Mucosa of gallbladder (tissue), 1 donor: ENCODE measurements at places on chromosomes 3 and 15.

DNA sequence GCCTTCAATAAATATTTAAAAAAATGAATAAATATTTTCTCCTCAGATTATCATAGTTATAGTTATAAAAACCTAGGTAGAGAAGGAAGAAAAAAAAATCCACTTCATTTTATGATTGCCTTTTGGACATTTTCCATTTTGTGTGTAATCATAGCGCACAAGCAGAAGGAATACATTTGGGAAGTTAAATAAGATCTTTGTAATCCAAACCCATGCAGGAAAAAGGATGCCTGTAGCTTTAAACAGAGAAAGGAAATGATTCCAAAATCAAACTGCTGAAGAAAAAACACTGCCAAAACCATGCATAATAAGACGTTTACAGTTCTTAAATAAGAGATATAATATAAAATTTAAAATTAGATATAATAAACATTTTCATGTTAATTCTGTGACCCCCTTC lies 7.4 kb upstream of the CCDC54 start:
- DNase-seq = no peak

- DNase-seq = no peak
Measured at GRCh38 chr3:62592408-62592807, 219.1 kb upstream of the FEZF2 start.

DNA sequence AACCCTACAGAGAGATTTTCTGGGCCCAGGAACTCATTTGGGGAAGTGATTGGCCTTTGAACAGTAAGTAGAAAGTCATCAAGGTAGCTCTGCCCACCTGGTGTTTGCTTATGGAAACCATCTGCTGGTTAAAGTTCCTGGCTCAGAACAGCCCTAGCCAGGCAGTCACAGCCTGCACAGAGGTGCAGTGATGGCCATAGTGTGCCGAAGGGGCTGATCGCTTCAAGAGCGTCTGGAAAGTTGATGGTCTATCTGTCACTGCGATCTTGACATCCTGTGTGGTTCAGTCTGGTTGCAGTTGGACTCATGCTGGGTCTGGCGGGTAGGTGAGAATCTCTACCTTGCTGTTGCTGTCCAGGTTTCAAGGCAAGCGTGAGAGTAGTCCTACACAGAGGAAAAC lies 151.6 kb downstream of the SLCO3A1 start:
- DNase-seq = no peak

- DNase-seq = no peak
Measured at GRCh38 chr15:91318931-91319330, 218.9 kb downstream of the SV2B start.

- DNase-seq = no peak
Measured at GRCh38 chr3:52839268-52839575, 4.4 kb upstream of the MUSTN1 start.

DNA sequence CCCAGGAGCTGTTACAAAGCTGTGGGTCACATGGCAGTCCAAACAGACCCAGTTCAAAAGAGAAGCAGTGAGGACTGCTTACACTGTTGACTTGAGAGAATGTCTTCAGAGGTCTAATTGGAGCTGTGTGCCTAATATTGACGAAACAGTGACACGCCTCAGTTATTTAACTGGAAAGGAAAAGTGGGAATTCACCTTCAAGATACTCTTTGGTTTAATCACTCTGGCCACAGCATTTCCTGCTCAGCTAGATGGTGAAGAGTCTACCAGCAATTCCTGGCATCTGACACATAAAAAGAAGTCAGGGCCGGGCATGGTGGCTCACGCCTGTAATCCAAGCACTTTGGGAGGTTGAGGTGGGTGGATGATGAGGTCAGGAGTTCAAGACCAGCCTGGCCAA lies 326.4 kb downstream of the SV2B start:
- DNase-seq = no peak

DNA sequence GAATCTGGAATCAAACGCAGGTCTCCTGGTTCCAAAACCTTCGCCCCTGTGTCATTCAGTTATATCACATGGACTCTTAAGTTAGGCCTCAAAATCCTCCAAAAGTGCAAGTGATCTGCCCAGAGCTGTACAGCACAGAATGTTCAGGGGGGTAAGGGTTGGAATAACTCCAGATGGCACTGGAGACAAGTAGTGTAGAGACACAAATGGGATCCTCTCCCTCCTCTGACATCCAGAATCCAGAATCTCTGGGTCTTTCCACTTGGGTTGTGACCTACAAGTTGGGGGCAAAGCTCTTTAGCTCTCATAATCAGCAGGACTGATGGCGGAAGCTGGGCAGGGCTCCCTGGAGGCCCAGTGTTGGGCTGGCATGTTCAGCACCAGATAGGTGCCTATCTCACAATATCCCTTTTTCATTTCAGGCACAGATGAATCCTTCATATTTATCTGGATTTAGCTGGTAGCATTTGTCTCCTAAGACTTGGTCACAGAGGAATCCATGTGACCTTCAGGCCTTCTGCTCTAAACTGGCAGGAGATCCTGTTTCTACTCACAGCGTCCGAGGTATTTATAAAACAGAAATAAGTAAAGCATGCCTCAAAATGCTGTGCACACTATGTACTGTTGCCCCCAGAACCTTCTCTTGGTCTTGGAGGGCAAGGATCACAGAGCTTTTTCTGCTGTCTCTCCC lies 15.4 kb downstream of the ABHD2 start:
- no peak for DNase-seq

DNA sequence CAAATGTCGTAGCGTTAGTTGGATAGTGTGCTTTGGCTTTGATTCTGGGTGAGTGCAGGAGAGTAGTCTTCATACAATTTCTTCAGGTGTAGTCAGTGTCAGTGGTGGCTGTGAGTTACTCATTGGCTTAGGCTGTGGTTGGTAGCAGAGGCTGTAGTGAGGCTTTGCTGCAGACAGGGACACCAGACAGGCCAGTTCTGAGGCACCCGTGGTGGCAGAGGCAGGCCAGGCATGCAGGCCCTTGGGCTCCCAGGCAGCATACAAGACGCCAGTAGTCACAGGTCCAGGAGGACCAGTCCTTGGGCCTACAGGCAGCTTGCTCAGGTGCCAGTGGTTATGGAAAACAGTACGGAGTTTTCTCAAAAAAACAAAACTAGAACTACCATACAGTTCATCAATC lies 61.3 kb downstream of the DMXL2 start:
- DNase-seq = no peak

GRCh38 chr3:97822359-97822775 lies 556 bp downstream of the CRYBG3 start:
- peak; percentile 25 for DNase-seq

DNA sequence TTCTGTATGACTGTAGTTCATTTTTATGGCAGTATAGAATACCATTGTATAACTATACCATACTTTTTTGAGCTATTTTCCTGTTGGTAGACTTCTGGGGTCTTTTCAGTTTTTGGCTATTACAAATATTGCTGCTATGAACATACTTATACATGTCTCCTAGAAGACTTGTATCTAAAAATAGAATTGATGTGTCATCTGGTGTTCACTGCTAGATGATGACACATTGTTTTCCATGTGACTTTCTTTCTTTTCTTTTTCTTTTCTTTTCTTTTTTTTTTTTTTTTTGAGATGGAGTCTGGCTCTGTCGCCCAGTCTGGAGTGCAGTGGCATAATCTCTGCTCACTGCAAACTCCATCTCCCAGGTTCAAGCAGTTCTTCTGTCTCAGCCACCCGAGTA lies 69.8 kb downstream of the SH3GL3 start:
- DNase-seq = no peak

DNA sequence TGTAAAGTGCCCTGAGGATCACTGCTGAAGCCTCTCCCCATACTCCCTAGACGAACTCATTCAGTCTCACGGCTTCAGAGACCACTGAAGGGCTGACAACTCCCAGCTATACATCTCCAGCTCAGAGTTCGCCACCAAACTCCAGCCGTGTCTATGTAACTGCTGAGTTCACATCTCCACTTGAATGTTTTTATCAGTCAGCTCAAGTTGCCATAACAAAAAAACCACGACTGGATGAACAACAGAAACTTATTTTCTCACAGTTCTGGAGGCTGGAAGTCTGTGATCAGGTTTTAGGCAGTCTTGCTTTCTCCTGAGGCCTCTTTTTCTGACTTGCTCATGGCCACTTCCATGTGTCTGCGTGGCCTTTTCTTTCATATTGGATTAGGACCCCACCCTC lies 223.0 kb upstream of the LRRFIP2 start:
- no peak for DNase-seq
